Activated CD8-positive, alpha-beta T cell treated with anti-CD3 and anti-CD28 coated beads, Interleukin-2, amount 10 ng/mL, durations not matched to agents 7 days and 5 days (primary cell): ENCODE measurements at places on chromosomes 6 and 20. TPM values are rescaled to one million over a fixed set of nuclear protein-coding genes. Genes with fewer than 3 reads are reported as not detected.

Gene OPRL1
- total RNA-seq, result 2.0 TPM

Gene PRR18
- total RNA-seq, result not detected

Gene ANKRD66
- total RNA-seq, result not detected

Gene KIF3B
- total RNA-seq, result 15.1 TPM

Gene ARMC12
- total RNA-seq, result 0.37 TPM

Gene KCNQ2
- total RNA-seq, result not detected

Gene ANKRD6
- total RNA-seq, result 9.1 TPM

Gene ATXN1
- 42.9 TPM for total RNA-seq

Gene MOXD1
- total RNA-seq, result not detected

Gene TP53TG5
- 0.16 TPM for total RNA-seq

Gene ECT2L
- total RNA-seq, result not detected

Gene CD40
- total RNA-seq, result 0.94 TPM

Gene TNF
- total RNA-seq, result 53.4 TPM

Gene MTO1
- 51.7 TPM for total RNA-seq

Gene ANKRD60
- total RNA-seq, result not detected

Gene CRIP3
- total RNA-seq, result not detected

Gene TCF21
- total RNA-seq, result not detected

Gene TRIM31
- not detected for total RNA-seq

Gene EYA4
- total RNA-seq, result not detected

Gene RSPO3
- not detected for total RNA-seq

Gene CDH4
- 0.05 TPM for total RNA-seq

Gene TULP4
- total RNA-seq, result 33.9 TPM

Gene OCSTAMP
- total RNA-seq, result not detected

Gene POM121L2
- total RNA-seq, result not detected

Gene RAB44
- not detected for total RNA-seq

Gene DNMT3B
- 10.0 TPM for total RNA-seq

Gene TAGAP
- total RNA-seq, result 64.5 TPM

Gene SRSF12
- not detected for total RNA-seq

Gene GPSM3
- total RNA-seq, result 216 TPM

Gene CYP21A2
- total RNA-seq, result not detected

Gene OR2H1
- total RNA-seq, result not detected

Gene DDR1
- total RNA-seq, result 6.3 TPM

Gene NRSN1
- not detected for total RNA-seq

Gene IL17A
- total RNA-seq, result not detected
